Kidney capillary endothelial cell (primary cell): ENCODE measurements at places on chromosomes 5 and 9.
A peak's percentile ranks its signal among the peaks of the same experiment; 100 is the strongest.

DNA sequence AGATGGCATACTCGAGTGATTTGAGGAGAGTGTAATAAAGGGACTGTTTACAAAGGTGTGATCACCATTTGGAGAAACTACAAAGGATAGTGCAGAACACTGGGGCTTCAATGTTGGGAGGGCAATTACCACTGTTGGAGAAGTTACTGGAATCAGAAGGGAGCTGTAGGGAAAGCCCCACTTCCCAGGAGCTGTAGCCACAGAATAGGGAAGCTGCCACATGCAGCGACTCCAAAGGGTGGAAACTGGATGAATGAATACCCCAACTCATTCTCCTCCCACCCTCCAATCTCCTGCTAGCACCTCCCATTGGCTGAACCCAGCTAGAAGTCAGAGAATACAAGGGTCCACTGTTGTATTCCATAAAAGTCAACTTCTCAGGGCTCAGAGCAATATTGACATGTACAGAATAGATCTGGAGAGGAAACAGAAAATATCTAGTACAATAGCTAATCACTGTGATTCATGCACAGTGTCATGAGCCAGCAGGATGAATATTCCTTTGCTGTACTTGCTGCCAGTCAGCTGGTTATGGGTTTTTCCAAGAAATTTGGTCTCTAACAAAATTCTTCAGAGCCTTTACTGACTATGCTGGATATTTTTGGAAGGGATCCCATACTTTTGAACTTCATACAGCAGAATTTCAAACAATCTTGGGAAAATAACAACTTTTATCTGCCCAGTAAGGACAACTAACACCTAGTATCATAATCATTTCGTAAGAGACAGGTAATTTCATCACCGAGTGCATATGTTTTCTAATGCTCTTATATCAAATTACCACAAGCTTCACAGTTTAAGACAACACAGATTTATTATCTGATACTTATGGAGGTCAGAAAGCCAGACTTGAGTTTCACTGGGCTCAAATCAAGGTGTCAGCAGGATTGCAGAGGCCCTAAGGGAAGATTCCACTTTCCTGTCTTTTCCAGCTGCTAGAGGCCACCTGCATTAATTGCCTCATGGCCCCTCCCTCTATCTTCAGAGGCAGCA is 39.6 kb downstream of the PDCD1LG2 start:
- peak; percentile 33 for DNase-seq

DNA sequence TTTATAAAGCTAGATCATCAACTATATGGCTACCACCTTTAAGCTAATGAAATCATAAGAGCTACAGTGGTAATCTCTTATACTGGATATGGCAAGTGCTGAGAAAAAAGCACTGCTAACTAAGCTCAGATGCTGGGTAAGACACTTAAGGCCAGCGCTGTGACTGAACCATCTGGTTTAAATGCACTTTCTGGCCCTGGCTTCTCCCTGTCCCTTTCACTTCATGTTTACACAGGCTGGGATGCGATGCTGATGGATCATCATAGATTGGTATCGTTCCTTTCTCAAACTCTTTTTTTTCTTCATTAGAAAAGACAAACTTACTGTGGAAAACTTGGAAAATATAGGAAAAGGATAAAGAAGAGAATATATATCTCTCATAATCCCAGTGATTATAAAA is 52.3 kb downstream of the KIF24 start:
- DNase-seq = no peak

DNA sequence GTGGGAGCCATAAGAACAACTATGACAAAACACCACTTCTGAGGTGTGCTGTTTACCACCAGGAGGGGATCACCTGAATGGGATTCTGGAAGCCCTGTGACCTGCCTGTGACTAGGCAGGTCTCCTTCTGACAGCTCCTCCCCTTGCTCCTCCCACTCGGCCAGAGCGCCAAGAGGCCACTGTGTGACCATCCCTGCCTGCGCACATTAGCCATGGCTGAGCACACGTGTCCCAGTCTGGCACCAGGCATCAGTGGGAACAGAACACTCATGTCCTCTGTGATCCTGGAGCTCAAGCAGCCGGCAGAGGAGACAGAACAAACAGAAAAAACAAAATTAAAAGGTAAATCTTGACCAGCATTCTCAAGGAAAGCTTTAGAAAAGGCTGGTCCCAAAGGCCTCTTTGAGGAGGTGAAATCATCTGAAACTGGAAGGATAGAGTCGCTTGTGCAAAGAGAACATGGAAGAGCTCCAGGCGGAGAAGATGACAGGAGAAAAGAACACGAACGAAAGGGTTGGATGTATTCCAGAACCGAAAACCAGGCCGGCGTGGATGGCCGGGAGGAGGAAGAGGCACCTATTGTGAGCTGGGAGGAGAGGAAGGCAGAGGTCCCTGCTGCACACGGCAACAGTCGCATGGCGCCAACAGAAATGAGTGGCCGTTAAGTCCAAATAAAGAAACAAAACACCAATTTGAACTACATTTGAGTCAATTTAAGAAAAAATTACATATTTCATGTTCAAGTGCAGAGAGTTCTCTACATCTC is 5.1 kb downstream of the MED10 start:
- no peak for DNase-seq

- DNase-seq = no peak
These were observed 30.5 kb downstream of the ZDHHC11 start for GRCh38 chr5:820245-820644.
